ENCODE measurements at places on chromosomes 6 and 20.

GRCh38 chr6:129567374-129567773, 142.6 kb downstream of the ARHGAP18 start:
- DNase-seq: no peak

GRCh38 chr6:56370561-56371211, 123.3 kb upstream of the COL21A1 start:
- no peak for DNase-seq

GRCh38 chr6:29537714-29538403, 21.7 kb downstream of the UBD start:
- no peak for DNase-seq

GRCh38 chr6:18527836-18528743, 140.9 kb downstream of the RNF144B start:
- DNase-seq: no peak

- no peak for DNase-seq
Observed at GRCh38 chr6:124742971-124743370, 219.3 kb upstream of the RNF217 start.

DNA sequence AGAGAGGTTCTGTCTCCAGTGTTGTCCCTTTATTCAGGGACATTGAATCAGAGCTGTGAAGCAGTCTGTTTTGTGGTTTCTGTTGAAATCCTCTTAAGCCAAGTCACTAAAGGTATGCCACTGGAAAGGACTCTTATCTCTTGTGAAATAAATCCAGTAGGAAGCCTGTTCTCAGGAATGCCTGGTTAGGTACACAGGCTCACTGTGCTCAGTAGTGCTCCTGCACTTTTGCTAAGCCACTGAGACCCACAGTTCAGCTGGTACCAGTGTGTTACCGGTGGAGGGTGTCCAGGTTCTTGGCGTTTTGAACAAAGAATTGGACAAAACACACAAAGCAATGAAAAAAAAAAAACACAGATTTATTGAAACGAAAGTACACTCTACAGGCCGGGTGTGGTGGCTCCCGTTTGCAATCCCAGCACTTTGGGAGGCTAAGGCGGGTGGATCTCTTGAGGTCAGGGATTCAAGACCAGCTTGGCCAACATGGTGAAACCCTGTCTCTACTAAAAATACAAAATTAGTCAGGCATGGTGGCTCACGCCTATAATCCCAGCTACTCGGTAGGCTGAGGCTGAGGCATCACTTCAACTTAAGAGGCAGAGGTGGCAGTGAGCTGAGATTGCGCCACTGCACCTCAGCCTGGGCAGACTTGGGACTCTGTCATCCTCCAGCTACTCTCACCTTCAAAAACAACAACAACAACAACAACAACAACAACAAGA, 186.1 kb downstream of the JARID2 start:
- no peak for DNase-seq

DNA sequence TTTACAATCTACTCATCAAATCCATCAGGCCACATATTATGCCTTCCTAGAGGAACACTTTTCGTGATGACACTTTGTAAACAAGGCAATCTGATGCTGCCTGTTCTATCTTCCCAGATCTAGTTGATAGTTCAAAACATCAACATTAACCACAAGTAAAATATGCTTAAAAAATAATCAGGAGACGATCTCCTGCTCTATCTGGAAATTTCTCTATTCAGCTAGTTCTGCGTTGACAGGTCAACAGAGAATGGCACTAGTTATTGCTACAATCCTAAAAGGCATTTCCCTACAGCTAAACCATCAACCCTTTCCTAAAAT, 2.1 kb downstream of the B4GALT5 start:
- DNase-seq: no peak

- no peak for DNase-seq
Observed at GRCh38 chr20:22775671-22776139, 191.3 kb upstream of the FOXA2 start.

DNA sequence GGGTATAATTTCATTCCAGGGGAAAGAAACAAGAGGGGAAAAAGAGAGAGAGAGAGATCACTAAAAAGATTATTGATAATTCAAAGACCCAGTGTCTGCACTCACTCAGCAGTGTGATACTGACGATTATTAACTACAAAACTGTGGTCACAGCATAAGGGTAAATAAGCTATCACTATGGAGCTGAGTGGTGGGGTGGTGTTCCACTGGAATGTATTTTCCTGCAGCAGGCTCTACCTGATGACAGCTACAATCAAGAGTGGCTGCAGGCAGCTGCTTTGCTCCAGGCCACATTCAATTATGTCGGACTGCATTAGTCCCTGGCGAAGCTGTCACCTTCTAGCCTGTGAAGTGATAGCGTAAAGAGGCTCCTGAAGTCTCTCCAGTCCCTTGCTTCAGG, 122.2 kb upstream of the TFAP2D start:
- no peak for DNase-seq

DNA sequence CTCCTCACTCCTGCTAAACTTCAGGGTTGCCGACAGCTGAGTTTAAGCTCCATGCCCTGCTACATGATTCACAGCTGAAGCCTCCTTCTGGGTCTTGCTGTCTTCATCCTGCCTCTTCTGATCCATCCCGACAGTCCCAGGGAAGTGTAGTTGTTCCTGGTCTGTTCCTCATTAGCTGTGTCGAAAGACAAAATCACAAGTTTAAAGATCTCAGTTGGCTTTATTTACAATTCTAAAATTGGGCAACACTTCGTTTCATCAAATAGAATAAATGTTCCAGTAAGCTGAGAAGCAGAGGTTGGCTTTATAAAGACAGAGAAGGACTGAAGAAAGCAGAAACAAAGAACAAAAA, 4.1 kb upstream of the SLC2A10 start:
- DNase-seq: no peak

DNA sequence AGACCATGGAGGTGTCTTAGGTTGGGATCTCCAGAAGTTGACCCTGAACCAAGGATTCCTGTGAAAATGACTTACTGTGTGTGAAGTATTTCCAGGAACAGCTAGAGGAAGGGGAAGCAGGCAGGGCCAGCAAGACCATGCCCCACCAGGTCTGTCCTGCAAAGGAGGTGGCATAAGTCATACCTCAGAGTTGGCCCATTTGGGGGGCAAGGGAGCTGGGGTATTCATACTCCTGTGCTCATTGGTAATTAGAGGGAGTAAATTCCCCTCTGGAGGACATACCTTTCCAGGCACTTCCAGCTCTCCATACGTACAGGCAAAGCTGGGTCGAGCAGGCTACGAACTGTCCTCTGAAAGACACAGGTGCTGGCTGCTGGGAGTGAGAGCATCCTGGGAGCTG, 72.4 kb downstream of the STK35 start:
- DNase-seq: no peak

Measured in T-helper 17 cell (primary cell).